ENCODE measurements at places on chromosomes 6 and 20.
A peak's percentile ranks its signal among the peaks of the same experiment; 100 is the strongest.

DNA sequence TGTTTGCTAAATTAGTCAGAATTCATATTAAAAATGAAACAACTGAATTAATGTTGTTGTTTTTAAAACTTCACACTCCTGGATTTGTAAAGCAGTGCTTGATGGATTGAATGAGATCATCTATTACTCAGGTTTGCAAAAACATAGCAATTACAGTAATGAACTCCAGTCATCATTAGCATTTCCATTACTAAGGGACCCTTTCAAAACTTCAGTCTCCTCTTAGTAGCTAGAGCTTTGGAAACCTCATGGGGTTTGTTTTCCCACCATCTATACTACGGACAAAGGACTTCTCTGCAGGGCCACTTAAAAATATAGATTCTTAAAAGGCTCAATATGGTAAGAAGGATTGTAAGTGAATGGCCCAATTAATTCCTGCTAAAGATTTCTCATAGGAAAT is 209.9 kb upstream of the PRND start:
- DNase-seq, result no peak

GRCh38 chr6:100433726-100434435 is 30.8 kb downstream of the SIM1 start:
- no peak for DNase-seq

GRCh38 chr6:169783971-169784820 is 32.8 kb downstream of the ERMARD start:
- DNase-seq, result no peak

DNA sequence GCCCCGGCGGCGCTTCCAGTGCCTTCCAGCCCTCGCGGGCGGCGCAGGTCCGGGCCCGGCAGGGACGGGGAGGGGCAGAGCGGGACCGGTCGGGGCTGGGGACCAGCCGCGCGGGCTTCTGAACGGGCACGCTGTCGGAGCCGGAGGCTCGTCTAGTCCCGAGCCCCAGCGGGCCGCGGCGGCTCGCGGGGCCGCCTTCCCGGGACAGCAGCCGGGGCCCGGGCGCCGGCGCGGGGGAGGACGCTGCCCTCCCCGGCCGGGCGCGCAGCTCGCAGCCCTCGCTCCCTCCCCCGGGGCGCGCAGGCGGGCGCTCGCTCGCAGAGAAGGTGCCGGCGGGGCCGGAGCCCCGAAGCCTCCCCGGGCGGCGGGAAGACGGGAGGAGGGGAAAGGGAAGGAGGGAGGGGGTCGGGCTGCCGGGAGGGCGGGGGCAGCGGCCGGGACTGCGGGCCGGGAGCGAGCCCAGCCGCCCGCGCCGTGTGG is 696 bp upstream of the SIRPA start:
- no peak for DNase-seq

DNA sequence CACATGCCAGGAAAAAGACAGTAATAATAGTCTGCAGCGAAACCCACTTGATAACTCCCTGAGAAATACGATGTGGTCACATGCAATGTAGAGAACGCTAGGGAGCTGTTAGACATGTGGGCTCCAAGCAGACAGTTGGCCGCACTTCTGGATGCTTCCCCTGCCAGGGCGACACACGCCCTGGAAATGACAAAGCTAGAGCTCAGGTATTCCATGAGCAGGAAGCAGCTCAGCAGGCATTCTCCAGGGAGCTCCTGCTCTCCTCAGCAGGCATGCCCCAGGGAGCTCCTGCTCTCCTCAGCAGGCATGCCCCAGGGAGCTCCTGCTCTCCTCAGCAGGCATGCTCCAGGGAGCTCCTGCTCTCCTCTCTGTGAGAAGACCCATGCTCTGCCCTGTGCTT is 52.4 kb upstream of the NXT1 start:
- no peak for DNase-seq

DNA sequence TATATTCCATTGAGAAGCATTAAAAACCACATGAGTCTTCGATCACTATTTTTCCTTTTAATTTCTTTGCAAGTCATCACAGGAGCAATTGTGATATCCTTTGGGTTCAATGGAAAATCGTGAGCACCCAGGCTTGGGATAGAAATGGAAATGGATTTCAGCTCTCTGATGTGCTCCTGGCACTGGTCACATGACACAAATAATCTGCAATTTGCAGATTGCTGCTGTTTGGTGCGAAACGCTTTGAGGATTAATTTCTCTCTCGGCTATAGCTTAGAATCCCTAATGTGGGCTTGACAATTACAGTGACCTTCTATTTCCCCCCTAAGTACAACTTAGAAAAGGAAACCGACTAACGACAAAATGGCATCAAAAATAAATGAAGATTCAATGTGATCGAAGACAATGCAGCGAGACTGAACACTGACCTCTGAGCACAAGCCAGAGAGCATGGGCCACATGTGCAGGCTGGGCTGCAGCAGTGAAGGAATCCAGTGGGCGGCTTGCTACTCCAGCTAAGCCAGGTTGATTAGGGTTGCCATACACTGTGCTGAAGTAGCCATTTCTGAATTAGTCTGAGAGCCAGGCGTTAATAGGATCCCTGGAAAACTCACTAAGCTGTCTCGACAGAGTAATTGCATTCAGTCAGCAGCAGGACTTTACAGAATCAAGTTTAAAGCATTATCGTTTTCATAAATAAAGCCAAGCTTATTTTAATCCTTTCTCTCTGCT is 301.8 kb upstream of the AGPAT4 start:
- DNase-seq, result no peak

GRCh38 chr20:19815553-19815991 is 57.5 kb downstream of the RIN2 start:
- DNase-seq, result no peak

DNA sequence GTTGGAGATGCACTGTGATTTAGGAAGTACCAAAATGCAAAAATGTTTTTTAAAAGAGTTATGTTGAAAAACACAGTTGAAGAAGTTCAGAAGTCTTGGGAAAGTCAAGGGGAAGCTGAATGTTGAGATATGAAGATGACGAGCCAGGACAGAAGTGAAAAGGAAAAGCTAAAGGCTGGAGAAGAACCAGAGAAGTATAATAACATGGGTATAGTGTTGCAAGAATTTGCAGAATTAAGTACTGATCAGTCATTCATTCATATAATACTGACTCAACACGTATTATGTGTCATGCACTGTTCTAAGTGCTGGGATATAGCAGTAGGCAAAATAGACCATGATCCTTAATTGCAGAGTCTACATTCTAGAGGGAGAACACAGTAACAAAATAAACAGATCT is 432.8 kb downstream of the CDC5L start:
- DNase-seq, result no peak

DNA sequence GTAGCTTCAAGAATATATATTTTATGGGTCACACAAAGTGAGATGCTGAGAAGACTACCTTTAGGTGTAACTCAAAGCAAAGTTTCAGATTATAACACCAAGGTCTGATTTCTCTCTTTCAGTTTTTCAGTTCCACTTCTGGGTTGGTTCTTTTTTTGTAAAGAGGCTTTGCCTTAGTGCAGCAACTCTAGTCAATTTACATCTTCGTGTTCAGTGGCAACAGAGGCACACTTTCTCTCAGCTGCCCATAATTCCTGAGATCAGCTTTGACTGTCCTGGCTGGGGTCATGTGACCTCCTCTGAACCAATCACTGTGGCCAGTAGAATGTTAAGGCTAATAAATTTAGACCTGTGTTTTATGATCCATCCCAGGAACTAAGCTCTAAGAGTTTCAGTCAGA is 120.2 kb downstream of the TINAG start:
- no peak for DNase-seq

- DNase-seq, result no peak
Observed at GRCh38 chr6:163643866-163644265, 229.3 kb downstream of the QKI start.

DNA sequence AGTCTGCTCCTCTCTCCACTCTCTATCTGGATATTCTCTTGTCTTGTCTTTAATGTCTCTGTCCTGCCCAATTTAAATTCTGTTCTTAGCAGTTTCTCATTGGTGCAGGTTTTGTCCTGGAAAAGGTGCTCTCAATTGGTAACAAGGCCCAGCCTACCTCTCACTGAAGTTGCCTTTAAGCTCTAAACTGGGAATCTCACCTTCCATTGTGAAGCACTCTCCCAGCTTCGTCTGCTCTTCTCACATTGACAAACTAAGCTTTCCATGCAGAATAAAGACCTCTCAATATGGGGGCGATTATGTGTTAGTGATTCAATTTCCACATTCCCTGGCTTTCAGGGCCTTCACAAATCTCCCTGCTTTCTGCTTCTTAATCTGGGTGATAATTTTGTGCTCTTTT is 1712.2 kb downstream of the GRIK2 start:
- DNase-seq, result no peak

DNA sequence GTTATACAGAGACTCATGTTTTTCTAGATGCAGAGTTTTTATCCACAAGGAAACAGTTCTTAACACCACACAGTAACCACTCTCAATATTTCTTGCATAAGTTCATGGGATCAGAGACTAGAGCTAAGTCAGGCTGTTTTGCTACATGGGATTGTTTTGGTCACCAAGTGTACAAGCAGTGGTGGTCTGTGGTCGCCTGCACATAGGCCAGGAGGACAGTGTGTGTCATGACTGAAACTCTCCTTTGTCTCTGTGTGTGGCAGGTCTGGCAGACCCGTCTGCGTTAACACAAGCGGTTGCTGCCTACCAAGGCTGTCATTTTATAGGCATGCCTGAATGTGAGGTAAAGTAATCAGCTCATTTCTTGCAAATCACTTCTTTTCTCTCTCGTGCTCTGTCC is 18.9 kb downstream of the WRNIP1 start:
- DNase-seq, result no peak

- no peak for DNase-seq
Observed at GRCh38 chr6:167682546-167683027, 144.1 kb upstream of the AFDN start.

DNA sequence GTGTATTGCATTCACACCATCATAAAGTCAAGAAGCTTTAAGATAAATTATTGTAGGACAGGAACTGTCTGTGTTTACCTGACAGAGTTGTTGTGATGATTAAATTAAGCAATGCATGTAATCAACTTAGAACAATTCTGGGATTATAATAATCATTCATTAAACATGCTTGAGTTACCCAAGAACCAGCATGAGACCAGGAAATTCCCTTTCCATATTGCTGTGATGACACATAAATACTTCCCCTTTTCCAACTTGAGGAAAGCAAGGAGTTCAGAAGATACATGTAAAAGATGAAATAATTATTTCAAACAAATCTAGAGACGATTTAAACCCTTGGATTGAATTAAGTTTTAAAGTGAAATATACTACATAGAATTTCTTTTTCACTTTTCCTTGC is 404.4 kb downstream of the GJA1 start:
- no peak for DNase-seq

- DNase-seq, result no peak
Observed at GRCh38 chr20:33209789-33210188, 7.4 kb upstream of the BPIFA3 start.

DNA sequence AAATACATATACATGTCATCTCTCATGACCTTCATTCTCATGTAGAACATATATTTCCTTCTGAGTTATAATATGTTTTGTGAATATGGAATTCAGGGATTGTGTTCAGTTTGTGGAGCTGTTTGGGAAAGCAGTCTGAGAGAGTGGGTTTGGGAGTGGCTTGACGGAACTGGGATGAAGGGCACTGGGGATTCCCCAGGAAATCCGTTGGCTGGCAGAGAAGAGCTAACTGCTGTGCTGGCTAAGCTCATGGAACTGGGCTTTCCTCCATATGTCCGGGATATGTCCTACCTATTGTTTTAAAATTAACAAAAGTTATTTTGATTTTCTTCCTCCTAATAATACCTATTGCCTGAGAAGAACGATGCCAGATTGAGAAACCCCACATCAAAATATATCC is 359.5 kb upstream of the FLRT3 start:
- DNase-seq, result no peak

DNA sequence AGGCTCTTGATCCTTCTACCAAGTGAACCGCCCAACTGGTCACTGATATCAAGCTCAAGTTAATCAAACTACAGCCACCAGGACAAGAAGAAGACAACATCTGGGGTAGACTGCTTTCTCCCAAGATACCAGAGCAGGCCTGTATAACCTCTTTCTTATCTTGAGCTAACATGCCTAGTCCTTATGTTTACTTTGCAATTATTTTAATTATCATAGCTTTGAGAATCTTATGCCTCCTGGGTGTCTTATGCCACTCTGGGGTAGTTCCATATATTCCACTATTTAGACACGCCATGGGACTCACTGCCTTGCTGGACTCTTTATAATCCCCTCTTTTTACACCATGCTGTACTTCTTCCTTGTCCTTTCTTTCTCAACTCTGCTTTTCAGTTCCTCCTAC is 41.5 kb upstream of the ECI2 start:
- DNase-seq, result no peak

DNA sequence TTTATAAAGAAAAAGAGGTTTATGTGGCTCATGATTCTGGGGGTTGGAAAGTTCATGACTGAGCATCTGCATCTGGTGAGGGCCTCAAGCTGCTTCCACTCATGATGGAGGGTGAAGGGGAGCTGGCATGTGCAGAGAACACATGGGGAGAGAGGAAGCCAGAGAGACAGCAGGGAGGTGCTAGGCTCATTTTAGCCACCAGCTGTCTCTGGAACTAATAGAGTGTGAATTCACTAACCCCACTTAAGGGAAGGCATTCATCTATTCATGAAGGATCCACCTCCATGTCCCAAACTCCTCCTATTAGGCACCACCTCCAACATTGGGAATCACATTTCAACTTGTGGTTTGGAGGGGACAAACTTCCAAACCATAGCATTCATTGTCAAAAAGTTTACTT is 137.3 kb upstream of the PMEPA1 start:
- DNase-seq, result no peak

GRCh38 chr6:167669553-167669849 is 157.2 kb upstream of the AFDN start:
- no peak for DNase-seq

- no peak for DNase-seq
Observed at GRCh38 chr20:59830665-59831023, 102.8 kb downstream of the SYCP2 start.

DNA sequence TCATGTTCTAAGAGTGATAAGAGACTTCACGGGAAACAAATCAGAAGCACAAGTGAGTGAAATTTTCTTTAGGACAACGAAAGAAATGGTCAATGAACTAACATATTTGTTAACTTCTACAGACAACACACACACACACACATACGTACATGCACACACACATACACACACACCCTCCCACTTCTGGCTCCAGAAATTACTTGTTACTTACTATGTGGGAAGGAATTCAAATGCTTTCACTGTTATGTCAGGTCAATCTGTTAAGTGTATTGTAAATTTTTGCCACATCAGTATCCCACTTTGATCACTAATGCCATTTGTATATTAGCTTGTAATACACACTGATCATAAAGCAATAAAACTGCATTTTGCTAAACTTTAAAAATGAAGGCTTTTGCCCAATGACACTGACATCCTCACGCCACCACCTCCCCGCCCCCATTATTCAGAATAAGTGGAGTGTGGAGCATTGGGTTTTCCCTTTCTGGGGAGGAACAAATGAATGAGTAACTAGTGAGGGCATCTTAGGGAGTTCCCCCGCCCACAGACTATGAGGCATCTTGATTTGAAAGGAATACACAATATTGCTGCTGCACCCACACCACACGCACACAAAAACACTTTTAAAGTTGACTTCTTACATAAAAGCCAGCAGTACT is 76.2 kb downstream of the ATXN1 start:
- DNase-seq, result peak; percentile 22

Measured in CD4-positive, alpha-beta T cell (primary cell).